HTR-8/SVneo (cell line): ENCODE measurements at places on chromosomes 7 and 10.

DNA sequence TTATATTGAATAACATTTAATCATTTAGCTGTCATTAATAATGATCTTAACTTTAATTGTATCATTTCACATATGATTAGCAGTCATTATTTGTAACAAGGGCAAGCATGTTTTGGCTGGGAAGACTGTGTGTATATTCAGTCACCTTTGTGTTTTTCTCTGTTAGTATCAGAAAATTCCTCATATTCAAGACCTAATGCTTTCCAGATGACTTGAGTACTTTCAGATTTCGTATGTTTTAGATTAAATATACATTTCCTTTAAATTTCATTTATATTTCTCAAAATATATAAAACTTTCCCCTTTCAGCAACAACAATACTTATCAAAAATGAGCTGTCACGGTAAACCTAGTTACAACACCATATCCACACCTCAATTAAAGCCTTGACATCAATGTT lies 6.3 kb upstream of the CACNA2D1 start:
- no peak for DNase-seq

GRCh38 chr10:26662864-26663263 lies 34.6 kb upstream of the PDSS1 start:
- DNase-seq: no peak

- no peak for DNase-seq
Observed at GRCh38 chr7:119562839-119563238, 710.1 kb upstream of the KCND2 start.

- DNase-seq: no peak
Observed at GRCh38 chr10:25808372-25808771, 125.7 kb upstream of the MYO3A start.

DNA sequence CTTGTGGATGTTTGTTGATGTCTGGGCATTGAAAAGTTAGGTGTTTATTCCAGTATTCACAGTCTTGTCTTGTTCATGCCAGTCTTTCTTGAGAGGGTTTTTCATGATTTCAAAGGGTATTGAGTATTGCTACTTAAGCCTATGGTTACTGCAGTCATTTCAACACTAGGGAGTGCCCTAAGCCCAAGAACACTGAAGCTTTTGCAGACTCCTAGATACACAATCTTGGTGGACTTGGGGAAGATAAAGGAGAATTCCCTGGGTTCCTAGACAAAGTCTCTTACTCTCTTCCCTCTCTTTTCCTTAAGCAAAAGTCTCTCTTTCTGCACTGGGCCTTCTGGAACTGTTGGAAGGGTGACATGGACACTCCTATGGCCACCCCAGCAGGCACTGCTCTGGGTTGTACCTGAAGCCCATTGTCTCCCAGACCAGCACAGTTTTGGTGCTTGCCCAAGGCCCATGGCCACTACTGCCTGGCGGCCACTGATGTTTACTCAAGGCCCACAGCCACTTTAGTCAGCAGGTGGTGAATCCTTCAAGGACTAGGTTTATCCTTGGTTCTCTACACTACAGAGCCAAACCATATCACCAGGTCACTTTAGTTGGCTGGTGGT lies 24.9 kb downstream of the SAMD9 start:
- DNase-seq: no peak

GRCh38 chr10:110522365-110522988 lies 24.8 kb downstream of the DUSP5 start:
- DNase-seq: no peak

DNA sequence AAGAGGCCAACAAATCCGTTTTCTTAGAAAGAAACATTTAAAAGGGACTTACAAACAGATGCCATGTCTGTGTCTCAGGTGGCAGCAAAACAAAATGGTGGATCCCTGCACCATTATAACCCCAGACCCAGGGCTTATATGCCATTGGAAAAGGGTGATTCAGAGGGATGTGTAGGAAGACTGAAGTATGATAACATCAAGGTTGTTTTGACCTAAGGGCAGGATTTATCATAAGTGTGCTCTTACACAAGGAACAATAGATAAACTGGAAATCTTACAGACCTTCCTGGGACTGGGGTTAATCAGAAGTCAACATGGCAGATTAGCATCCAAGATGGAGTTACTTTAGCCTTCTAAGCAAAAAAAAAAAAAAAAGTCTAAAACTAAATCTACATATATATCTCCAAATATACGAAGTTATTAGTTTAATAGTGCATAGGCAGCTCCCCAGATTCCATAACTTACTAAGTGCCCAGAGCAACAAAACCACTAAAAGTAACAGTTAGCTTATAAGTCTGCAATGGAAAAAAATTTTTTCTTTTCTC lies 34.3 kb upstream of the WNT16 start:
- DNase-seq: no peak

GRCh38 chr7:137695942-137696341 lies 150.8 kb downstream of the DGKI start:
- DNase-seq: no peak

GRCh38 chr7:111588065-111588433 lies 25.8 kb upstream of the IMMP2L start:
- DNase-seq: no peak

- DNase-seq: no peak
Observed at GRCh38 chr7:149621776-149622175, 124.2 kb upstream of the ZNF746 start.
